ENCODE measurements at places on chromosomes 11 and 22.
A peak's percentile ranks its signal among the peaks of the same experiment; 100 is the strongest.

- DNase-seq, result no peak
These were observed 56.6 kb downstream of the FBXO7 start for GRCh38 chr22:32531228-32531627.

DNA sequence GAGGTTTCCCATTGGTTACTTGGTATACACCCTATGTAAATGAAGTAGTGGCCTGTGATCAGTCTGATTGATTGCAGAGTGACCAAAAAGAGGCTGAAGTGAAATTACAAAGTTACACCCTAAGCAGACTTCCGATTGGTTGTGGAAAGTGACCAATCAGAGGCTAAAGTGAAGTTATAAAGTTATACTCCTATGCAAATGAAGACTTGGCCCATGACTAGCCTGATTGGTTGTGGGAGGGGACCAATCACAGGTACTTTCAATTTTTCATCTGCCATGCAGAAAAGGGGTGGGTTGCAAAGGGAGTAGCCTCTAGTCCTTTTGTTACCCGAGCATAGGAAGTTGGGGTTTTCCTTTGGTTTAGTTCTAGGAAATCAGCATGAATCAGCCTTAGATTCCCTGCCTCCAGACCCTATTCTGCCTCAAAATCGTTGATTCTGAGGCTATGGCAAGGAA lies 18.1 kb upstream of the CSTF3 start:
- no peak for DNase-seq

DNA sequence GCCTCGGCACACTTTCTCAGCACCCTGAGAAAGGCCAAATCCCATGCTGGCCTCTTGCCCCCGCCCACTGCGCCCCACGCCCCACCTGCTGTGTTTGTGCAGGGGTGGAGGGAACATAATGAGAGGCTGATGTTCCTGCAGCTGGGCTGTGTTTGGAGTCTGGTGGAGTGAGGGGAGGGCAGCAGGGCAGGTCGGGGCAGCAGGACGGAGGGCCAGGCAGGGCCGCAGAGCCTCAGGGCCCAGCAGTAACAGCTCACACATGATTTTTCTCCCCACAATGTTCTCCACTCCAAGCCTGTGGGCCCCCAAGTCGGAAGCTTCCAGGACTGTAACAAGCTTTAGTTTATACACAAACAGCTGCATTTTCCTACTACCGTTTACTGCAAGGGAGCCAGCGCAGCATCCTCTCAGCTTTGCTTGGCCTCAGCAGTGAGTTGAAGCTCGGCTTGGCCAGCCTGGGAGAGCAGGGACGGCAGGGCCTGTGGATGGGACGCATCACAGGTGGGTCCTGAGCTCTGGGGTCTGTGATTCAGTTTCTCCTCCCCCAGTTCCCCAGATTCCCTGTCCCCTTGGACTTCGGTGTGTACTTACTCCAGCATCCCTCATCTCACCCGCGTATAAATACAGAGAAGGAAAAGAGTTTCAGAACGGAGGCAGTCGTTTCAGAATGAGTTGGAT lies 51.0 kb downstream of the RPUSD4 start:
- no peak for DNase-seq

- DNase-seq, result no peak
These were observed 124.7 kb upstream of the APOA1 start for GRCh38 chr11:116962108-116962507.

GRCh38 chr11:113373981-113374560 lies 13.5 kb upstream of the ANKK1 start:
- no peak for DNase-seq

DNA sequence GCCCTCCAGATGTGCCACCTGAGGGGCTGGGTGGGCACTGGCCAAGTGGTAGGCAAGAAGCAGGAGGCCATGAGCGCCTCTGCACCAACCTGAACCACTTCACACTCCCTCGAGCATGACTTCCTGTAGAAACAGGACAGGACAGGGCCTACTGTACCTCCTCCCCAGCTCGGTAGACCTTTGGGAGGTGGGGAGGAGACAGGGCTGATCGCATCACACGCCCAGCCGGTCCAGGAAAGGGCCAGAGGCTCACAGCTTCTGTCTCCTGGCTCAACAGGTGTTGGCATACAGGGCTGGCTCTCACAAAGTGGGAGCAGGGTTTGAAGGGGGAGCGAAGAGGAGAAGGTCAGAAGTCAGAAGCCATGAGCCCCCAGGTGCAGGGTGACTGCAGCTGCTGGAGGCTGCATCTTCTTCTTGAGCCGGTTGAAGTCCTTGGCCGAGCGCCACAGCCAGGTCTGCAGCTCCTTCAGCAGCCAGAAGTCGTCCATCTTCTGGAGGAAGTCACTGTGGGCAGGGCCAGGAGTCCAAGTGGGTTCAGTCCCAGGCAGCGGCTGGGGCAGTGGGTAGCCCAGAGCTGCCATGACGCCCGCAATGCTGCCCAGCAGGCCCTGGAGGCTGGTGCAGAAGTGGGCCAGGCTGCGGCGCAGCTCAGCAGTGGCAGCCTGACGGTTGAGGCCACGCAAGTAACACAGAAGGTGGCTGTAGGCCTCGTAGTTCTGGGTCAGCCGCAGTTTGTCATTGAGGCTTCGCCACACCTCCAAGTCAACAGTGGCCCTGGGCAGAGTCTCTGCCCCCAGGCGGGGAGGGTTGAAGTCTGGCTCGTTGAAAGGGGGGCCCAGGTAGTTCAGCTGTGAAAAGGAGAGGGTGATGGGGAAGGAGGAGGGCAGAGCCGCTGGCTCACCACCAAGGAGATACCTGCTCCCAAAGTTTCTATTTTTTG lies 8.3 kb downstream of the CLCF1 start:
- DNase-seq, result no peak

DNA sequence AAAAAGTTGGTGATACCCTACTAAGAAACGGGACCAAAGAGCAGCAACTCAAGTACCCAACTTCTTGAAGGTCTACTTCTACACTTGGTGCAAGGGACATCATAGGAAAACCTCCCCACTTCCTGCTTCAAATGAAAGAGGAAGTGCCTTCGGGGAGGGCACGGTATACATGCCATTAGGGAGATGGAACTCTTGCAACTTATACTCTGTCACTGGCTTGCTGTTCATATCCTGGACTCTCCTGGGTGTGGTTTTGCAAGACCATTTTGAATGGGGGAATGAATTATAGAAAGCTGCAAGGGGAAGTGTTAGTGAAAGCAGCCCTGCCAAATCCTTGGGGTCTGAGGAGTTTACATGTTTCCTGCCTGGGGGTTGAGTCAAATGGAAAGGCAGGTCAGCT lies 41.9 kb downstream of the CSNK2A3 start:
- no peak for DNase-seq

GRCh38 chr11:1506981-1507380 lies 20.4 kb upstream of the MOB2 start:
- no peak for DNase-seq

DNA sequence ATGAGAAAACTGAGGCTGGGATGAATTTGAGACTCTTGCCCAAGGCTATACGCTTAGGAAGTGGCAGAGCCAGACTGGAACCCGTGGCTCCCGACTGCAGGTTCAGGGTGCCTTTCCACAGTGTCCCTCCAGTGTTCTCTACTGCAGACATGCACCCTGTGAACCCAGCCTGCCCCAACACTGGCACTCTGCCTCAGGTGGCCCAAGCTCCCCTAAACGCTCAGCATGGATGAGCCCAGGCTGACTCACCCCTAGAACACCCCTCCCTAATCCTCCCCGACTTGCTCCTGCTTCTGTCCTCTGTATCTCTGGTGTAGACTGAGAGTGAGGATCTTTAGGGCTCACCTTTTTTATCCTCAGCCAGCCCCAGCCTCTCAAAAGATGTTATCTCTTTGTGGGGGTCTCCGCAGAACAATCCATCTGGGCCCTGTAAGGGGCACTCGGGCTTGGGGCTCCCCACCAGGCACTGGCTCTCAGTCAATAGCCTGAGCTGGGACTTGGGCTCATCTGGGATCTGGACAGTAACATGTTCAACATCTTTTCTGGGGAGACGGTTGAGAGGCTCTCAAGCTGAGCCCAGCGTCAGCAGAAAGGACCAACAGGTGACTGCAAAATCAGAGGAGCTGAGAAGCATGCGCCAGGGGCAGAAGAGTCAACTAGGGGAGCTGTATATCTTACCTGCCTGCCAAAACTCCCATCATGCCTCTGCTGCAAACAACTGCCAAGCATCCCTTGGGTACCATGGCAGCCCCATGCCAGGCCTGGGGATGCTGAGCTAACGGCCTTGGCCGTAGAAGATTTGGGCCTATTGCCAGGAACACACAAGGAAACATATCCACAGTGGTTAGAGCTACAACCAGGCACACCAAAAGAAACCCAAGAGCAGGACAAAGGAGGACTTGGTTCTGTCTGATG lies 176.2 kb downstream of the BUD13 start:
- DNase-seq, result no peak

DNA sequence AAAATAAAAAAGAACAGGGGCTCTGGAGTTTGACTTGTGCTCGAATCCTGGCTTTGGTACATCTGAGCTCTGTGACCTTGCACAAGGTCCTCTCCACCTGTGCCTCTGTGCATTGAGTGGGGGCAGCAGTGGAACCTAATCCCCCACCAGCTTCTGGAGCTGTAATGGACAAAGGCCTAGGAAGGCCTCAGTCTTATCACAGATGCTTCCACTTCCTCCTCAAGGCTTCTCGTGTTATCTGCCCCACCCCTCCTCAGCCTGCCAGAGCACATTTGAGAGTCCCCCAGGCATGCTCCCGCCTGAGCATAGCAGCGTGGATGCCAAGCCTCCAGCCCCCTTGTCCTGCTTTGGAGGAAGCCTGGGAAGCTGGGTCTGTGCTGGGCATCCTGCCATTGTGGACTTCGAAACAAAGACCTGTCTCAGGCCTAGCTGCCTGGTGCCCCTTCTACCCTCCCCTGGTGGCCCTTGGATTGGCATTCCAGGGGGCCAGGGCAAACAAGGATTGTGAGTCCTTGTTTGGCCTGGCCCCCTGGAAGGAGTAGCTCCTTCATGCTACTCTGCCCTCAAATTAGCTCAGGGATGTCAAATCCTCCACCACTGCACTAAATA lies 15.0 kb downstream of the SLC35E4 start:
- DNase-seq, result no peak

GRCh38 chr22:31627223-31627731 lies 34.7 kb downstream of the PISD start:
- DNase-seq, result no peak

DNA sequence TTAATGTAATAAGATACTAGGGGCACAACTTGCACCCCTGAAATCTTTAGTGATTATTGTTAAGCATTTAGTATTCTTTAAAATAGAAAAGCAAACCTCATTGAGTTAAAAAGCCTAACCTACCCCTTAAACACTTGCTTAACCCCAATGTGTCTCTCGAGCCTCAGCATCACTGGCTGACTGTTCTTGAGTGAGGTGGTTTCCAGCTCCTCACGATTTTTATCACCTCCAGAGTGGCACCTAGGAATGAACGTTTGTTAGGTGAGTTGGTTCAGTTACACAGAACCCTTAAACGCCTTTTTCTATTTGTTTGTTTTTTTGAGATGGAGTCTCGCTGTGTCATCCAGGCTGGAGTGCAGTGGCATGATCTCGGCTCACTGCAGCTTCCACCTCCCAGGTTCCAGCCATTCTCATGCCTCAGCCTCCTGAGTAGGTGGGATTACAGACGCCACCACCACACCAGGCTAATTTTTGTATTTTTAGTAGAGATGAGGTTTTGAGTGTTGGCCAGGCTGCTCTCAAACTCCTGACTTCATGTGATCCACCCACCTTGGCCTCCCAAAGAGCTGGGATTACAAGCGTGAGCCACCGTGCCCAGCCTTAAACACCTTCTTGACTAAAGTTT lies 13.7 kb downstream of the YWHAH start:
- no peak for DNase-seq

- DNase-seq, result no peak
These were observed 18.3 kb upstream of the ZBED5 start for GRCh38 chr11:10876158-10876557.

DNA sequence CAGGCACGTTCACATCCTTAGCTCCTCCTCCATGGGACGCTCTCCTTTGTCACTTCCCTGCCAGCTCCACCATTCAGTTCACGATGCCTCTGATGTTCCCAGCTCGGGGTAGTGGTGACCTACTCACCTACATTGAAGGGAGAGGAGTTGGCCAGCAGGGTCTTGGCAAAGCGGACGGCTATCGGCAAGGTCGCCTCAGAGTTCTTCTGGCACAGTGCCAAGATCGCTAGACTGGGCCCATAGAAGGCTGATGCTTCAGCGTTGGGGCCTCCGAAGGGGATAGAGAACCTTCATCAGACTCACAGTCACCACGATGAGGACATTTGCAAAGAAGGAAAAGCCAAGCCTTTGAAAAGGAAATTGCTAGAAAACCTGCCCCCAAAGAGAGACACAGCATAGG lies 3.0 kb downstream of the CBLIF start:
- no peak for DNase-seq

- peak; percentile 52 for DNase-seq
These were observed 4.8 kb upstream of the POU2F3 start for GRCh38 chr11:120235024-120235628.

GRCh38 chr11:103550811-103551210 lies 441.6 kb downstream of the DYNC2H1 start:
- no peak for DNase-seq

DNA sequence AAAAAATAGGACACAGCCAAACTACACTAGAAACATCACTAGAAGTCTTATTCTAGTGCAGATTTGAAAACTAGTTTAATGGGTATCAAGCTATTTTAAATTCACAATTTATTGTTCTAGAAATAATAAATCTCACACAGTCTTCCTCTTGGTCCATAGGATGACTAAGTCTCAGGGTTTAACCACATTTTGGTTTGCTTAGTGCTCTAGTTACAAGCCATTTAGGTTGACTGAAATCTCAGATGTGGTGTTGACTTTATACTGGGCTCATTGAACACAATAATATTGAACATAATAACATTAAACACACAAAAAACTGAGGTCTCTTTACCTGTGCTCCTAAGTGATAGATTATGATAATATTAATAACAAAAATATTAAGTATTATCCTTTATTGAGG lies 760.3 kb upstream of the CCDC179 start:
- DNase-seq, result no peak

DNA sequence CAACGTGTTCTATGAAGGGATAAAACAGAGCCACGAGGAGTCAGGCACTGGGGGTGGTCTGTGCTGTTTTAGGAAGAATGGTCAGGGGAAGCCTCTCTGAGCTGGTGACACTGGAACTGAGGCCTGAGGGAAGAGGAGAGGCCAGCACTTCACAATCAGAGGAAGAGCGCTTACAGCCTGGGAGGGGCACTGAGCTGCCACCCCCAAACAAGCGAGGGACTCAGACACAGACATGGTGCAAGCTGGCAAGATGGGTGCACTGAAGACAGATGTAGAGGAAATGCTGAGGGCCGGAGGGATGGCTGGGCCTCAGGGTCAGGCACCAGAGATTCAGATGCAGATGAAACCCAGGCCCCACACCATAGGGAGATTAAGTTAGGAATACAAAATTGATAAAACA lies 40.0 kb upstream of the TP53I11 start:
- no peak for DNase-seq

- no peak for DNase-seq
These were observed 243.6 kb upstream of the SORL1-AS1 start for GRCh38 chr11:121696177-121696871.

- DNase-seq, result no peak
These were observed 89.3 kb downstream of the PRR5L start for GRCh38 chr11:36385121-36385970.

- no peak for DNase-seq
These were observed 6.0 kb upstream of the PLA2G6 start for GRCh38 chr22:38187413-38188212.

- DNase-seq, result no peak
These were observed 32.4 kb upstream of the PRR5 start for GRCh38 chr22:44669561-44669976.

- DNase-seq, result no peak
These were observed 1074.5 kb downstream of the LRRC4C start for GRCh38 chr11:40384991-40385390.

All from neural crest cell (in vitro differentiated cells).